ENCODE measurements at places on chromosomes 7 and 10.
A peak's percentile ranks its signal among the peaks of the same experiment; 100 is the strongest.

DNA sequence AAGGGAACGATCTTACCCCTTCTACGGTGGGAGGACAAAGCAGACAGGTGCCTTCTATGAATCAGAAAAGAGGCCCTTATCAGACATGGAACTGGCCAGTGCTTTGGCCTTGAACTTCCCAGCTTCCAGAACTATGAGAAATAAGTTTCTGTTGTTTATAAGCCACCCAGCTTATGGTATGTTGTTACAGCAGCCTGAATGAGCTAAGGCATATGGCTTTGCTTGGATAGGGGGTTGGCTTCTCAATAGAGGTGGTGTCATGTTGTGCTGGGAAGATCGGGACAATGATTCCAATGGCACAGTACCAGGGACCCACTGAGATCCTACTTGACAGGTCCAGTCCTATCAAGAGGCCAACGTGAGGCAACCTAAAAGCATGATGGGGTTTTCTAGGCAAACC lies 183.4 kb upstream of the BMPER start:
- no peak for DNase-seq

- DNase-seq: no peak
These were observed 274.7 kb downstream of the HDAC9 start for GRCh38 chr7:18770154-18770811.

- DNase-seq: no peak
These were observed 4.5 kb upstream of the SEMA3D start for GRCh38 chr7:85191383-85191782.

- no peak for DNase-seq
These were observed 252.0 kb upstream of the GRB10 start for GRCh38 chr7:51034521-51035264.

DNA sequence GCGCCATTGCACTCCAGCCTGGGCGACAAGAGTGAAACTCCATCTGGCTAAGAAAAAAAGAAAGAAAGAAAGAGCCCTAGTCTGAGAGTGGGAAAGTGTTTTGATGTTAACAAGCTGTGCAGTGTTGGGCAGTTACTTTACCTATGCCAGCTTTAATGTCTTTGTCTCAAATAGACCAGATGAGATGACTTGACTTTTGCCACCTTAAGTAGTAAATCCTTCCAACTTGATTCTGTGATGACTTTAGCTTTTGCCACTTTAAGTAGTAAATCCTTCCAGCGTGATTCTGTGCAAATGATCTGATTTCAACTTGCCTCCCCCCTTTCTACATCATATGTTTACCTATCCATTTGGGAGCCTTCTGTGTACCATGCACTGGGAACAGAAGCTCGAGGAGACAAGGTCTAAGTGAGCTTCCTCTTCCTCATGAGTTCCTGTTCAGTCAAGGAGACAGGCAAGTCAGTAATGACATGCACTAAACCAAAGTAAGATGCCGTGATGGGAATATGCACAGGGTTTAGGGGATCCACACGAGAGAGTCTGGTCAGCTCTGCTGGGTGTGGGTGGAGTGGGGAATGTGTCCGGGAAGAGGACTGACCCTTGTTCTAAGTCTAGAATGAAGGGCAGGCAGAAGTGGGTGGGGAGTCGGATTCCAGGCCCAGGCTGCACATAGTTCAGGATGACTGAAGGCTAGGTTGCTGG lies 17.2 kb downstream of the INPP5F start:
- no peak for DNase-seq

DNA sequence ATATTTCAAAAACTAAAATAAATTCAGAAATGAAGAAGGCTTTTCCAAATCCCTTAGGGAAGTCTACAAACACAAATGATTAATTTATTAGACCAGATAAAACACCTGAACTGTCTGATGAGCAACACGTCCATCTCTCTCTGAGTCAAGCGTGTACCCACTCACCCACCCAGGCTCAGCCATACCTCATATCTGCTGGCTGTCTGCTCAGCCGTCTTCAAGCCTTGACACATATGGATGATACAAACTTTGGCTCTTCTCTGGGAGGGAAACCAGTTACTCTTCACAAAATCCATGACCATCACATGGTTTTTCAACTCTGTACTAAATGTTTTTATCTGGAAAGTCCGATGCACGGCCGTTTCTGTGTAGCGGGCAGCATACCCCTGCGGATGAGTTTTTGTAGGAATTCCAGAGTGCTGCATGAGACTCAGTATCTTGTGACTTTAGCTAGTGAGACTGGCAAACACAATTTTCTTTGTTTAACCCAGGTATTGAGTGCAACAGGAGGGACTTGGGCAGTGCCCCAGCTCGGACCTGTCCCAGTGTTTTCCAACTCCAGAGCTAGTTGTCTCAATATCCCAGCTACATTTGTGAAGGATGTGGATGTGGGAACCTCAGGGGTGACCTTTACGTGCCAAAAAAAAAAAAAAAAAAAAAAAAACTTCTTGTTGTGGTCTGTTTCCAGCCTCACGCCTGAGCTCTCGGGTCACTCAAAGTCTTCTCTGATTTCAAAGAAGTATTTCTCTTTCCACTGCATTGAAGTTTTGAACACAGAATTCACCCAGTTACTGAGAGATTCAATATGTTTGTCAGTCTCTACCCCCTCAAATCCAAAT lies at the start of gene C10orf90:
C10orf90 (minus strand) TSS at position 638 of the 839 bp plus-strand sequence; CDS start at position 425, 213 bp downstream.
- no peak for DNase-seq

DNA sequence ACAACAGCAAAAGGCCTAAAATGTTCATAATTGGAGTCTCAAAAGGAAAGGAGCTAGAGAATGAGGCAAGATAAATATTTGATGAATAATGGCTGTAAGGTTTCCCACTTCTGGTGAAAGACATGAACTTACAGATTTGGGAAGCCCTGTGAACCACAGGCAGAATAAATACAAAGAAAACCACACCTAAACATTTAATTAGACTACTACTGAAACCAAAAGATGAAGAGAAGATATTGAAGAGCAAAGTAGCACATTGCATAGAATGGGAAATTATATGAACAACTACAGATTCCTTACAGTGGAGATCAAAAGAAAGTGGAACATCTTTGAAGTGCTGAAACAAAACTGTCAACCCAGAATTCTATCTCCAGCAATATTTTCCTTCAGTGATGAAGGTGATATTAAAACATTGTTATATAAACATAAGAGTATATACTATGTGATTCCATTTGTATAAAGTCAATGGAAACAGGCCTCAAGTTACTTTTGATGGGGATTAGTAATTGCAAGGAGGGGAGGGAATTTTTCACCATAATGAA lies 191.3 kb upstream of the KAT6B start:
- no peak for DNase-seq

DNA sequence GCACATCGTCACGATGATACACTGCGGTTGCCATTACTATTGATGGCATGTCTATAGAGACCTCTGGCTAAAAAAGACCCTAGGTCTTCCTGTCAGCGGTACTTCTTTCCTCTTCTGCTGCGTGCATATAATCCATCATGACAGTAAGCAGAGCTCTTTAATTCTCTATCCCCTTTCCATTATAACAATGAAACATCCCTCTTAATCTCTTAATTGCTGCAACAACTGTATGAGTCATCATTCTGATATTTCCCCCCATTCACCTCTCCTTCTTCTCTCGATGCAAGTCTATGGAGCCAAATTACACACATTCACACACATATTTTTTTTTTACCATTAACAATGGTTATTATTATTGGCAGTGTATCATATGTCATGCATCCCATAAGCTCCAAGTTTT lies 45.2 kb upstream of the AKR1E2 start:
- DNase-seq: no peak

DNA sequence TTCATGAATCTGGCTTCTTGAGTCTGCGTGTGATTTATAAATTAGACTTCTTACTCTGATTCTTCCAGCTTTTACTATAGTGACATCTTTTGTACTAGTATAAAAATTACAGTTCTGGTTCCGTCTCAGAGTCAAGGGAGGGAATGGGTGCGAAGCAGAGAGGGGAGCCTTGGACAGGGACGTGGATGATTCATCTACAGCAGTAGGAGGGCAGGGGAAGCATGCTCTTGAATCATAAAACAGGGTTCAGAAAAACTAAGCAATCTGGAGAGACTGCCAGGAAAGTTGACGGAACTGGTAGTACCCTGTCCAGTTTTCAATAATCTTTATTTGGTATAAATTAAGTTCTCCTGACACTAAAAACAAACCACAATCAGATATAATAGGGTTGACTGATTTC lies 58.1 kb downstream of the ITGA8 start:
- no peak for DNase-seq

DNA sequence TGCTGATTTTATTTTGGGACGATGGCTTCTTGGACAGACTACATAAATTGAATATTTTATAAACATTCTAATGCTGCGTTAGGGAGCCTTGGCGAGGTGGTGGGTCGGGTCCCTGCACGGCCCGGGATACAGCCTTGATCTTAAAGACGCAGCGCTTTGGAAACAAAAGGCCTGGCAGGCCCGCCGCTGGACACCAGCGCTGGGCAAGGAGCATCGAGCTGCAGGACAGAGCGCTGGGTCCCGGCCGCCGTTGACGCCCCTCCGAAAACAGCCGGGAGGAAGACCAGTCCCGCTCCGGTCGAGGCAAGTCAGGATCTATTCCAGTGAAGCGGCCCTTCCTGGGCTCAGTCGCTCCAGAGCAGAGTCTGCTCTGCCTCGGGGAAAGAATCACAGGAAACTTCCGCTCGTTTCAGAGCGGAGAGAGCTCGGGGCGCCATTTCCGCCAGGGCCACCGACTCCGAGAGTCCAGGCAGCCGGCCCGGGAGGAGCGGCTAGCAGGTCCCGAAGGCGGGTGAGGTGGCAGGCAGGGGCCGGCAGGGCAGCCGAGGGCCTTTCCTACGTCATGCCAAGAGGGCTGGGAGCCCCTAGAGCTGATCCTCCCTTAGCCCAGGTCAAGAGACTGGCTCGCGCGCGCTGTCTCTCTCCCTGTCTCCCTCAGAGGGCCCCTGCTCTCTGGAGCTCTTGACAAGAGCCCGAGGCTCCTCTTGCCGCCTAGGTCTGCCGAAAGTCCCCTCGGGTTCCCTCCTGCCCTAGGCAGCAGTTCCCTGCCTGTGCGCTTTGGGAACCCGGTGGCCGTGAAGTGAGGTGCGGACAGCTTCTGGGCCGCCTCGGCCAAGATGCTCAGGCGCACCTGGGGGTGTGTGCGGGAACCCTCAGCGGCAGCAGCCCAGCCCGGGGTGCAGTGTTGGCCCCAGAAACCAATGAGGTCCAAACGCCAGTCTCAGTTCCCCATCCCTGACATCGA lies 1.4 kb upstream of the DRGX start:
- DNase-seq: no peak

- peak; percentile 27 for DNase-seq
These were observed 782 bp downstream of the IFIT5 start for GRCh38 chr10:89414879-89415821.

DNA sequence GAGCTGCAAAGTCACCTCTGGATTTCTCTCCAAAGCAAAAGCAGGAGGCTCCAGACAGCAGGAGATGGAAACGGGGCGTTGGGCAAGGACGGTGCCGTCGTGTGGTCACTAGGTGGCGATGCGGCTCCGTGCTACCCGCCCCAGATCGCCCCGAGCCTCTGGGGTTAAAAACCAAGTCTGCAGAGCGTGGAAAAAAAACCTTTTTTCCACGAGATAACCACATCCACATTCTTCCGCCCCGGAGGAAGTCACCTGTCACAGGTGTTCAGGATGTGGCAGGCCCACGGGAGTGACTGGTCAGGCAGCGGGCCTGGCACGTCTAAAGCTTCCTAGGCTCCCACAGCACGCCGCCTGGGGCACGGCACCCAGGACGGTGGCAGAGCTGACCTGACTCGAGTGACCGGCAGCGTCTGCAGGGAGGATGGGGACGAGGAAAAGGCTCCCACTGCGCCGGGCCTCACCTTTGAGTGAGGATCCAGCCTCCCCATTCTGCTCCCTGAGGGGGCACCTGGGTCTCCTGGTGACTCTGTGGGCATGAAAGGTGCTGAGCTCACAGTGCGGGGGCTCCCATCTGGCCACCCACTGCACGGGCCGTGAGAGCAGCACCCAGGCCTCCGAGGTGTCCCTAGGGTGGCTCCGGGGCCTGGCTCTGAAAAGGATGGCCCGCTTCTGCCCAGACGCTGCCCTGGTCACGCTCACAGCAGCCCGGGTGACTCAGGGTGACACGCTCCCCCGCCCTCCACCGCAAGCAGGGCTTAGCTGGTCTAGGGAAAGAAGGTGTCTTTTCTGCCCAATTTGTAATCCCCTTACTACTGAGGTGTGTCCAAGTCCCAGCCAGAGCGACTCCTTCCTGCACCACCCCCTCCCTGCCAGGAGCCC lies 71.3 kb upstream of the TNRC18 start:
- DNase-seq: peak; percentile 74

DNA sequence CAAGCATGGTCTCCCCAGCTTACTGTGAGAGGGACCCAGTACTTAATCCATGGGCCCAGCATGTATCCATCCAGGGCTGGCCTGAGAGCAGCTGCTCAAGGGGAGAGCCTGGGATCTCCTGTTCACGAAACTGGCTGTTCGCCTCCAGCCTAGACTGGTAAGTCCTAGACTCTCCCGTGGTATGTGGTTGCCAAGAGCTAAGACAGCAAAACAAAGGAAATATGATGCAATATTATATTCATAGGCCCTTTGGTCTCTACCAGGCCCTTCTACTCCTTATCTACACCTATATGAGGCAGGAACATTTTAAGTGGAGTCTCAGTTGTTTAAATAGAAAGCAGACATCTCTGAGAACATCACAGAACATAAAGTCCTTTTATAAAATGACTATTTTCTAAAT lies 28.9 kb upstream of the STK17A start:
- DNase-seq: no peak

DNA sequence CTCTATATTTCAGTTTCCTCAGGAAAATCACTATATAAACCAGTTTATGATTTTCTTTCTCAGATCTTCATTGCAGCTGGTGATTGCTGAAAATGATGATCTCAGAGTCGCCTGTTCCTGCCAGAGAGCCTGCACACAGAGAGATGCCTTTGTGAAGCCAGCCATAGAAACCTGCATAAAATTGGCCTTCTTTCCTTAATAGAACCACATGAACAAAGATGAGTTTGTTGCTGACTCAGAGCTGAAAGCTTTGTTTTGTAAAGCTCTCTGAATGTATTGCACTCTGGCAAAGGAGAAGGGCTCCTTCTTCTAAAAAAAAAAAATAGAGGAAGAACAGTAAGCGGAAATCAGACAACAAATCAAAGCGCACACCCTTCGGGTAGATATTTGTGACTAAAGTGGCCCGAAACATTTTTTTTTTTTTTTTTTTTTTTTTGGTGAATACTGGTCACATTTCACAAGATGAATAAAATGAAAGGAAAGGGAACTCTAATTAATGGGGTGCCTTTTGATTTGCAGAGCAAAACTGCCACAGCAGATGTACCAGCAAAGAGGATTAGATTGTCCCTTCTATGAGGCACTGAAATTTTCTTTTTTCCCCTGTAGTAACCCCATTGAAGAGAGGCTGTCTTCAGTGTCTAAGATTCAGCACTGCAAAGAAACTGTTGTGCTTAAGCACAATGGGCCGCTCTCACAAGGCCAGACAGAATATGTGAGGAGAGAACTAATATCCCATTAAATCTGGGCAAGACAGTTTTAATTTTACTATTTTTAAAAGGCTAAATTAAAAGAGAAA lies 75.1 kb upstream of the PTPRZ1 start:
- no peak for DNase-seq

Data from effector CD4-positive, alpha-beta T cell (primary cell).